ENCODE measurements at places on chromosomes 4 and X.

- no peak for DNase-seq
Observed at GRCh38 chrX:768596-768995, 138.0 kb downstream of the SHOX start.

- DNase-seq = no peak
Observed at GRCh38 chr4:128468123-128468989, 180.7 kb upstream of the PGRMC2 start.

DNA sequence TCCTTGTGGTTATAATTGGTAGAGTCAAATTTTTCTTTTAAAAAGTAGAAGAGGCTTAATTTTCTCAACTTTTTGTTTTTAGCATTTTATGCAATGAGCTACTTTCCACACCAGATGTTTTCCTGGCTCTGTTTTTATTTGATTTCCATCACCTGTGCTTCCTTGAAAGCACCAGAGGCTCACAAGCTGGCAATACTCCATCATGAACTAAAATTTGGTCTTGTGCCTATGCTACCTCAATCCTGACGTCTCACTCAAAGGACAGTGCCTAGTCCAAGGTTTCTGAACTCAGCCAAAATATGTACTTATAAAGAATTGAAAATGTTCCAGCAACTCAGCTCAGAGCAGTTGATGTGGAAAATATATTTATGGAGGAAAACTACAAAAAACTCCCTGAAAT is 914.0 kb upstream of the PRKX start:
- DNase-seq = no peak

- DNase-seq = no peak
Observed at GRCh38 chr4:8644966-8645752, 52.6 kb downstream of the CPZ start.

- DNase-seq = peak; percentile 2
Observed at GRCh38 chrX:45322382-45322781, 121.7 kb upstream of the DIPK2B start.

GRCh38 chr4:24856586-24856985 is 56.3 kb downstream of the CCDC149 start:
- DNase-seq = no peak

DNA sequence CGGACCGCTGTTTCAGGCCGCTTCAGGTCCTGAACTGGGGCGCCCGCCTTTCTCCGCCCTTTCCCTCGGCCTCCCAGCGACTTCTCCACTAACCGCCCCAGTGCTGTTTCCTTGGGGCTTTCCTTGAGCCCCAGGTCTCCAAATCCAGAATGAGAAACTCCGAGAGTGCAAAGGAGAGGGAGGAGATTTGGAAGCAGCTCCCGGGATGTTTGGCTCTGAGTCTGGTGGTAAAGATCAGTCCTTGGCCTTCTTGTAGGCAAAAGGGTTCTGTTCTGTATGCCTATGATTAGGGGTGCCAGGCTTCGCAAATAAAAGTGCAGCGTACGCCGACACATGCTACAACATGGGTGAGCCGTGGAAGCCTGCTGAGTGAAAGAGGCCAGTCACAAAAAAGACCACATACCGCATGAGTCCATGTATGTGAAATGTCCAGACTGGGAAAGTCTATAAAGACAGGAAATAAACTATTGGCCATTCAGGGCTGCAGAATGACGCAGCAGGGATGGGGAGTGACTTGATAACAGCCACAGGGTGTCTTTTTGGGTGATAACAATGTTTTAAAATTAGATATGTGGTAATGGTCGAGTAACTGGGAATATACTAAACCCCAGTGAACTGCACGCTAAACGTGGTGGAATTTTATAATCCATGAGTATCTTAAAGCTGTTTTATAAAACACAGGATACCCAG is 99.8 kb downstream of the TRAPPC11 start:
- no peak for DNase-seq

DNA sequence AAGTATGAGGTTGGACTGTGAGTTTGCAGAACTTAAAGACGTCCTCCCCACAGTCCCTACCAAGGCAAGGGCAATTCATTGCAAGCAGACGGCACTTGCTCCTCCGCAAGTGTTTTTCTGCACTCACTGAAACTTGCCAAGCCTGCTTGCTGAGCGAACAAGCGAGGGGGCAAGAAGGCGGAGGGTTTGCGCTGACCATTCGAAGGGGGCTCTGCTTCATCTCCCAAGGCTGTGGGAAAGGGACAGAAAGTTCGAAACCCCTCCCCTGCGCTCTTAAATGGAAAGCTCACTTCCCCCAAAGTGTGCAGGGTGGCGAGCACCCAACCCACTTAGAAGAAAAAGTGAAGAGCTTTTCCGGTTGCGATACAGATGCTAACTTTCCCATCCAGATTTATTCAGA is 1.4 kb downstream of the MID1 start:
- no peak for DNase-seq

DNA sequence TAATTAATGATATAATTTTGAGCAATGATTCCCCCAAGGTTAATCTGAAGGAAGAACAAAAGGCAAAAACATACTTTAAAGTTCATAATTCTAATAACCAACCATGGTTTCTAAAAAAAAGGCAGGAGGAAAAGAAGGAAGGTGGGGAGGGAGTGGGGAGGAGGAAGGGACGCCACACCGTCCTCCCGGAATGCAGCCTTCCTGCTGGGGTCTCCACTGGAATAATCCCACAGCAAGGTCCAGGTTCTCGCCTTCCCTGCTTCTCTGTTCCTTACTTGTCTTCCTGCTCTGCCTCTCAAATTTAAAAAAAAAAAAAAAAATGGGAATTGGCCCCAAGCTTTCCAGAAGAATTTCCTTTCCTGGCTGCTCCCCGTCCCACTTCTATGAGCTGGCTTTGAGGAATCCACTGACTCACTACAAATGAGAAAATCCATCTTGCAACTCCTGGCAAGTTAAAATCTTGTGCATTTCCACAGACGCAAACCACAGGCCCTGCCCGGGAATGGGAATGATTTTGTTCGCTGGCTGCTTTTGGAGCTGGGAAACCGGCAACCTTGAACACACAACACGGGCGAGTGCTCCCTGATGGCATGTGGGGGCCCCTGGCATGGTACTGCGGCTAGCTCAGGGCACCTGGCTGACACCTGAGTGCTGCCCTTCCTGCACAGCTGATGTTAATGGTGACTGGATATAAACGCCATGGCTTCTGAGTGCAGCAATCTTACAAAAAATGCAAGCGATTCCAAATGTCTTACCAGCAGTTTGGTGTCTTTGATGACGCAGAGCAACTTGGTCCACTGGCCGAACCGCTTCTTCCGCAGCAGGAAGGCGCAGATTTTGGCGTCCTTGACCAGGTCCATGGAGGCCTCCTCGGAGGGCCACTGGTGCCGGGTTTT is 97.0 kb downstream of the AFAP1 start:
- DNase-seq = no peak

GRCh38 chrX:48891402-48892288 is 5.9 kb downstream of the TIMM17B start:
- DNase-seq = peak; percentile 76

GRCh38 chrX:9204560-9204959 is 170.6 kb upstream of the FAM9B start:
- DNase-seq = no peak

GRCh38 chr4:101954975-101955678 is 164.6 kb downstream of the BANK1 start:
- DNase-seq = no peak

GRCh38 chr4:123819362-123820035 is 422.9 kb downstream of the SPRY1 start:
- DNase-seq = no peak

DNA sequence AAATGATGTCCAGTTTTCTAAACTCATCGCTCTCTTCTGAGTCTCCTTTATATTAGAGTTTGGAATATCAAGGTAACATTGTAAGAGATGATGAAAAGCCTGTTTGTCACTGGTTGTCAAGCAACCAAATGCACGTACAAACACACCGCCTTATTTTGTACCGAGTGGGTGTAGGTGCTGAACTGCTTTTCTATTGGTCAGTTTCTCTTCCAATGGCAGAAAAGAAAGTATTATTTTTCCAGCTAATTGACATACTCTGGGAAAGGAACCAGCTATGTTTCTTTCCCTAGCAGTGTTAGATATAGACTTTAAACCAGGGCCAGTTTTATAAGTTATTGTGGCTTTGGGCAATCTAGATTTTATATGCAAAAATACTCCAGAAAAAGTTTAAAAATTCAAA is 6.6 kb upstream of the PPM1K start:
- DNase-seq = no peak

DNA sequence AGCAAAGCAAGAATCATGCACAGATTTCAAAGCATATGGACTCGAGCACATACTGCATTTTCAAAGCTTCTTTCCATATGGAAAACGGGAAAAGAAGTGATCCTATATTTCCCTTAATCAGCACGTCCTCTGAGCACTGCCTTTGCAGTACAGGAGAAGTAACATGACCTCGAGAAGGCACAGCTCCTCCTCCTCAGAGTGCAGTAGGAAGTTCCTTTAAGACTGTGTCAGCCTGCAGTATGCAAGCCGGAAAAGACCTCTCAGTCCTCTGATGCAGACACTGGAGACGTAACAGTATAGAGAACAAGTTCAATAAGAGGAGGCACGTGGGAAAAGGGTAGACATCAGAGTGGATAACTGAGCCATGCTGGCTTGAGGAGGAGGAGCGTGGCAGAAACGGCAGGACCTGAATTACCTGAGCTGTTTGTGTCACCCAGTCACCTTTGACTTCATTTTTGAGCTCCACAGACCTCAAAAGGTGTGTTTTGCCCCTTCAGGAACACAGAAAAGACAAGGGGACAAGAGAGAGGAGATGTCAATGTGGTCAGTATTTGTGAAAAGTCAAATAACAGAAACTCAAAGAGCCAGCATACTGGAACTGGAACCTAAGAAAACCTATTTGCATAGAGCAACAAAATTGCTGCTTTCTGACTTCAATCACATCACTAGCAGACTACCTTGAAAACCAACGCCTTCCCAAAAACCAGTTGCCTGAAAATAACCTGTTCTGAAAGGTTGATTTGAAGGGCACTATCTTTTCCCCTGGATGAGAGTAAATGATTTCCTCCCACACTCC is 20.8 kb downstream of the IRF2 start:
- peak; percentile 48 for DNase-seq

GRCh38 chr4:53015681-53016080 is 153.6 kb downstream of the RASL11B start:
- DNase-seq = no peak

DNA sequence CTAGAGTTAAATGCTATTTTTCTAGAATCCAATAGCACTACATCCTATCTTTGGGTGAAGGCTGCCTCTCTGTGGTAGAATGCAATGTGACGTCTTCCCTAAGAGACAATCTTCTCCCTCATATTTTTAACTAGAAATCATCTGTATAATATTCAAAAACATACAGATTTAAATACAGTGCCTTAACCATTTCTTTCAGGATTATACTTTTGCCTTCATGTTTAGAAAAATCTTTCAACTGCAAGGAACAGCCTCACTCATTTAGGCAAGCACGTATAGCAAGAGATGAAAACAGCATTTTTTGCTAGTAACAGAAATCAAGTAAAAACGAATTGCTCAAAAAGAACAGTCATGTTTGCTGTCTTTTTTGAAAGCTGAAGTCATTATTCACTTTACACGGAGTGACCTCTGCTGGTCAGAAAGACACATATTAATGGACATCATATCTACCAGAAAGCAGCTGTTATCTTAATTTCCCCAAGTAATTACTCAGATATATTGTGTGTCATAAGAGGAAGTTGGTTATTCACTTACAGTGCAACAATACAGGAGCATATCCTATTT is 422.3 kb downstream of the STPG2 start:
- no peak for DNase-seq

GRCh38 chr4:118180776-118181175 is 146.5 kb downstream of the NDST3 start:
- DNase-seq = no peak

GRCh38 chr4:1608196-1608820 is 75.8 kb downstream of the FAM53A start:
- DNase-seq = no peak

- DNase-seq = no peak
Observed at GRCh38 chr4:56261027-56261426, 126.3 kb downstream of the AASDH start.

DNA sequence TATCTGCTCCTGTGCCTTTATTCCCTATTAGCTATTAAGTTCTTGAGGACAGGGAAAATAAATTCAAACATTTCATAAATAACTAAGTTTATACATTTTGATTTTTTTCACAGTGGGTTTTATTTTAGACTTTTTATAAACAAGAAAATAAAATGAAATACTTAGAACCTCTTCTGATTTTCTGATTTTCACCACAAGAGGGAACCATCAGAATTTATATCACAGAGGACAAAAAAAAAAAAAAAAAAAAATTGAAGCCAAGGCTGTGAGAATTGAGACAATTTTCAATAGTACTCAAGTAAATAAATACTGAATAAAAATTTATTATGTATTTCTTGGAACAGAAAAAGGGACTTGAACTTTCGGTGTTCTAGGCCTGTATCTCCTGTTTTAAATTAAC is 288.1 kb downstream of the SH3BGRL start:
- no peak for DNase-seq

GRCh38 chr4:185672151-185672550 is 136.8 kb upstream of the PDLIM3 start:
- DNase-seq = no peak

- no peak for DNase-seq
Observed at GRCh38 chr4:74267998-74268606, 40.2 kb upstream of the EPGN start.

GRCh38 chr4:123599061-123599919 is 202.7 kb downstream of the SPRY1 start:
- DNase-seq = no peak

GRCh38 chr4:169492436-169493163 is 119.8 kb downstream of the NEK1 start:
- peak; percentile 40 for DNase-seq

GRCh38 chr4:105191621-105192210 is 45.0 kb downstream of the TET2 start:
- no peak for DNase-seq

GRCh38 chr4:61473306-61473705 is 273.2 kb downstream of the ADGRL3 start:
- DNase-seq = no peak

- no peak for DNase-seq
Observed at GRCh38 chrX:69280933-69281332, 115.7 kb upstream of the PJA1 start.

DNA sequence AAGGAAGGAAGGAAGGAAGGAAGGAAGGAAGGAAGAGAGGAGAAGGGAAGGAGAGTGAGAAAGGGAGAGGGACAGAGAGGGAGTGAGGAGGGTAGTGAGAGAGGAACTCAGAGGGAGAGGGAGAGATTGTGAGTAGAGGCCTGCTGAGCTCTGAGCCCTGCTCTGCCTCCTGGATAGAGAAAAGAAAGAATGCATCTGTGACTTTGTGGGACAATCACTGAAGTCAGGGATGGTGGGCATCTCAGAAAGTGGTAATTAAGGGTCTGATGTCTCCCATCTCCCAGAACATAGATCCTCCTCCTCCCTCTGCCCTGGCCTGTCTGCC is 142.9 kb upstream of the BANK1 start:
- DNase-seq = no peak

- DNase-seq = no peak
Observed at GRCh38 chr4:142549248-142549647, 296.9 kb downstream of the INPP4B start.

DNA sequence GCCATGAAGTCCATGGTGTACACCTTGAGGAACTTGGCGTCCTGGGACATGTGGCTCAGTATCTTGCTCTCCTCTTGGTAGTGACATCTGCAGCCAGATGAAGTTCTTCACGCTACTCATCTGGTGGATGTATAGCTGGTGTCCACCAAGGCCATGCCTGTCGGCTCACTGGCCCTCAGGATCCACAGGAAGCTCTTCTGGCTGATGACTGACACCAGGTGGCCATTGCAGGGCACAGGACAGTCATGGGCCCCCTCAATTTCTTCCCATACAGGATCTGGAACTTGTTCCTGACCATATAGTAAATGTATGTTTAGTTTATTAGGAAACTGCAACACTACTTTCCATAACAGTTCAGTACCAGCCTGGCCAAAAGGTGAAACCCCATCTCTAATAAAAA is 10.3 kb upstream of the CLCN5 start:
- no peak for DNase-seq

Measured in CD4-positive, alpha-beta T cell treated with Interleukin-15 for 4 hours (primary cell).